SJCRH30 (cell line): ENCODE measurements at places on chromosomes 2 and 18. TPM values are rescaled to one million over a fixed set of nuclear protein-coding genes. Genes with fewer than 3 reads are reported as not detected.

DNA sequence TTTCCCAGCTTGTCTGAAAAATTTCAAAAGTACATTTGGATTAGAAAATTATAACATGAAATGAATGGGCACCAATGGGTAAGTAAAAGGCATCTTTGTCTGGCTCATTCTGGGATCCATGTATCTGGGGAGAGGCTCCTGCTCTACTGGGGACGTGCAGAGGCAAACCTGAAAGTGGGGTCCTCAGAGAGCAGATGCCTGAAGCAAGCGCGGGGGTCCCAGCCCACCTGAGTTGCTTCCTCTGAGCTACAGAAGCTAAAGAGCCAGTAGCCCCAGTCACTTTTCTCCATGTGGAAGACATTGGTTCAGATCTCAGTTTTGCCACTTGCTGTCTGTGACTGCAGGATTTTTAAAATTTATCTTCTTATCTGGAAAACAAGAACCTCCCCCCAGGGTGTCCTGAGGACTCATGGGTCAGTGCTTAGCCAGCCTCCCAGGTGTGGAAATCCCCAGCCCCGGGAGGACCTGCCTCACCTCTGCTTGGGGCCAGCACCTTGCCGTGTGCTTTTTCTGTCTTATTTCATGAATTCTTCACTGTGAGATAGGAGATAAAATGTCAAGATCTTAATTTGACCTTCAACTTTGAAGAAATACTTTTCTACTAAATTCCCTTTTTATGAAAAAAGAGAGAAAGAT lies 25.1 kb upstream of the ODC1 start:
- DNase-seq, result no peak

- DNase-seq, result no peak
These were observed 254.2 kb upstream of the SALL3 start for GRCh38 chr18:78725426-78725825.

LTBP1 gene
- total RNA-seq, result 62.0 and 63.1 TPM in 2 replicates

CD226 gene
- total RNA-seq, result 0.10 TPM in 1 of 2 replicates, not detected in the other

GRCh38 chr2:207416111-207416510 lies 113.7 kb upstream of the CREB1 start:
- no peak for DNase-seq

CTLA4 gene
- 0.10 TPM in 1 of 2 replicates, not detected in the other for total RNA-seq

- DNase-seq, result no peak
These were observed 150.7 kb upstream of the KLF7 start for GRCh38 chr2:207316484-207316883.

- DNase-seq, result no peak
These were observed 20.9 kb downstream of the NAPG start for GRCh38 chr18:10546557-10547300.

GRCh38 chr2:12728221-12728777 lies 11.6 kb downstream of the TRIB2 start:
- DNase-seq, result no peak

IL1F10 gene
- not detected in 2 replicates for total RNA-seq

BMP10 gene
- 0.08 TPM in 1 of 2 replicates, not detected in the other for total RNA-seq

DNA sequence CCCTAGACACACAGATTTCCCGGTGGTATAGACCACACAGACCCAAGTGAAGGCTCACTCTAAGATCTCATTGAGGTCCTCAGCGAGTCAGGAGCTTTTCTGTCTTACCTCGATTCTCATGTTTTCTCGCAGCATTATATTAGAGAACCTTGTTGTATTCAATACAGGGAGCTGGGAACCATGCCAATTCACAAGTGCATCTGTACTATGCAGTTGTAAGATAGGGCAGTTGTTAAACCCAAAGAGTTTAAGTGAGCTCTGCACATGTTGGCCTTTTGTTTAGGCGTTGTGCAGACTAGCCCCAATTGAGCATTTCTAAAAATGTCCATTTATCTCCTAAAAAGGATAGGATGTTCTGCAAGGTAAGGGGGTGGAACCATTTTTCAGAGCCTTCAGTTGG lies 59.6 kb downstream of the FEZ2 start:
- DNase-seq, result peak; percentile 52

RIT2 gene
- total RNA-seq, result not detected in 2 replicates

DNA sequence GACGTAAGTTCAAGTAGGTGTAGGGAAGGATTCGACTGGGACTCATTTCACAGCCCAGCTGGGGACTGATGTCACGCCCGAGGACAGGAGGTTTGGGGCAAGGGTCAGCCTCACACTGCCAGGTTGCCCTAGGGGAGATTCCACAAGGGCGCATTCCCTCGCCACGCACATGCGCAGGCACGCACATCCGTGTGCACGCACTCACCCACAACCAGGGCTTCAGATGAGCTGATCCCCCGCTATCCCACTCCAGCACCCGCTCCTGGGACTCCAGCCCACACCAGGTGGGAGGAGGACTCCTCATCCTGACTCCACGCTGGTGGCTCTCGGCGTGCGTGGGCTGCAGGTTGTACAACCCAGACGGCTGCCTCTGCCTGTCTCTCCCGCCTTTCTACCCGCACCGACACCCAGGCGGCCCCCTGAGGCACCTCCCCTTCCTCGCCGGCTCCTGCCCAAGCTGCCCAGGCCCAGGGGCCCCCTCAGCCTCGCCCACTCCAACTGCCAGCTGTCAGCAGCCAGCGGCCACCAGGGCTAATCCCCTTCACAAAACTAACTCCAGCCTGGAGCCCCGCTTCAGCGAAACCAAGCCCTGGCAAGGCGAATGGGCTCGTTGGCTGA lies 47.8 kb upstream of the FOSL2 start:
- DNase-seq, result peak; percentile 83

DNA sequence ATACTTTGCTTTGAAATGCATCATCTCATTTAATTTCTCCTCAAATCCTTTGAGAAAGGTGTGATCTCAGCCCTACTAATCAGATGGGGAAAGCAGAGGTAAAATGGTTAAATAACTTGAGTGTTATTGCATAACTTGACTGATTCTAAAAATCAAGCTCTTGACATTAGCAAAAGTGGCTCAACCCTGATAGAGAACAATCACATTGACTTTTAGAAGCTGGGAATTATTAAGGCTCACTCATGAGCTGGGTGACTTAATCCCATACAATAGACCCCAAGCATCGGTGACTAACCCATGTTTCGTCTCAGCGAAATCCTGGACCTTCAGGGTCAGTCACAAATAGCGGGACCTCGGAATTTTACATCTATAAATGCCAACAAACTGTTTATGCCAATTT lies 378.9 kb downstream of the NBAS start:
- DNase-seq, result no peak

- peak; percentile 95 for DNase-seq
These were observed 39.9 kb downstream of the STK17B start for GRCh38 chr2:196131384-196131937.

DNA sequence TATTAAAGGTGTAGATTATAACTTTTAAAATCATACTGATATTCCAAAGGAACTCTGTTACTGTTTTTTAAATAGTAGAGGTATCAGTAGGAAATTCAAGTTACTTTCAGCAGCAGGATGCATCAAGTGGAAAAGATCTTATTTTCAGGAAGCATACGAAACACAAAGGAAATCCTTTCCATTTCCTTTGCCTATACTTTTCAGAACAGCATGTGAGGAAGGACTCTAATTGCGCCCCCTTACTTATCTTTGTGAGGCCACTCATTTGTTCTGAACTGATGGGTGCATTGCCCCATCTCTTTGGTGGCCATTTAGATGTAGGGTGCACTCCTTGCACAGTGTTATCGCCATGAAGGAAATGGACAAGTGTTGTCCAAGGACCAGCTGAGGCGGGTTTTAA lies 145.3 kb downstream of the BABAM2 start:
- DNase-seq, result peak; percentile 41

MBP gene
- 0.20 TPM in 1 of 2 replicates, not detected in the other for total RNA-seq

NDUFB3 gene
- total RNA-seq, result 126 and 138 TPM in 2 replicates

DNA sequence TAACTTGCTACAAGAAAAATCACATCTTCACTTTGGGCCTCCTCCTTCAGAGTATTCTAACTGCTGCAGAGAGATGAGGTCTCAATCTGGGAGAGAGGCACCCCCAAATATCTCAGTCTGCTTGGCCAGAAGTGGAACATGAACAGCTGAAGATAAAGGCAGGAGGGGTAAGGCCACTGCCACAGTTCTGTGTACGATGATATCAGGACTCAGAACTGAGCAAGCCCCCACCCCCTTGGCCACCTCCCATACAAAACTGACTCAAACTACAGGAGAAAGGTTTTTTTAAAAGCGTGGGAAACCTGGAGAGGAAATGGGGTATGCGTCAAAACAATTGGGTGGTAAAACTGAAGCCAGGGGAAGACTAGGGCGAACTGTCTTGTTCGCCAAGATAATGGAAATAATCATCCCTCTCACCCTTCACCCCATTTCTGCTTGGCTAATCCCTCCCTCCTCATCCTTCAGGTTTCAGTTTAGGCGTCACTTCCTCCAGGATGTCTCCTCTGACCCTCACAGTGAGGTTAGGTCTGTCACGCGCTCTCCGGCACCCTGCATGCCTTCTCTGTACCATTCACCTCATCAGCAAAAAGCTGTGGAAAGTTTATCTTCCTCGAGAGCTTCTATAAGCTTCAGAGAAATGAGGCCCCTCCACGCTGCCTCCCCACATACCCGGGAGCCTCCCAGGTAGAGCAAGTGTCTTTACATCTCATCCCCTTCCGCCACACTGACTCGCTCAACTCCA lies 64.4 kb downstream of the SFXN5 start:
- no peak for DNase-seq

DNA sequence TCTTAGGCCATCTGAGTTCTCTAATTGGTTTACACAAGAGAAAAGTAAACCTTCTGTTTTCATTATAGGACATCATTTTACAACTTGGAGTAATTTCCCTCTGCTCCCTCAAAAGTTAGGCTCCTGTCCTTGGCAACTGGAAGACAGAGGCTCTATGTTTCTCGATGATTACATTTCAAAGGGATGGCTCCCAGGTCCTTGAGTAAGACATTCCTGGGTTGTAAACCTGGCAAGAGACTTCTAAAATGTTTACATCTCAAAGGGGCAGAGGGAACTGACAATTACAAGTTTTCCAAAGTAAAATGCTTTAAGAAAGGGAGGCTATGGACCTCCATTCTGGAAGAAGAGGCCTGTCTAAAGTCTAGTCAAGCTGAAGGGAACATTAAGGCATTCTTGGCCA lies 268.3 kb upstream of the REG3G start:
- no peak for DNase-seq

DNA sequence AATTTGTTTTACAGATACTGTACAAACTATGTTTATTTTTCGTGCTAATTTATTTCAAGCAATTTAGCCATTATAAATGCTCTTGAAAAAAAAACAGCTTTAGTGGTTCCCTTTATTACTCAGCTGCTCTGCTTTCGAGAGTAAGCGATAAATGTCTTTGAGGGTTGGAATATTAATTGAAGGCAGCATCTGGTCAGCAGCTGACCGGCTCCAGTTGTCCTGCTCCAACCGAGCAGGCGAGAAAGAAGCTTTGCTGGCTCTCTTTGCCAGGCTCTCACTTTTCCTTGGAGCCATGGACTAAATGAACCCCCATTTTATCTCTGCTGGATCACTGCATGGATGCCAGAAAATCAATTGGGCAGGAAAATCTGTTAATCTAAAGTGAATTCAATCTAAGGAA lies 147.4 kb downstream of the LNPK start:
- peak; percentile 83 for DNase-seq

DNA sequence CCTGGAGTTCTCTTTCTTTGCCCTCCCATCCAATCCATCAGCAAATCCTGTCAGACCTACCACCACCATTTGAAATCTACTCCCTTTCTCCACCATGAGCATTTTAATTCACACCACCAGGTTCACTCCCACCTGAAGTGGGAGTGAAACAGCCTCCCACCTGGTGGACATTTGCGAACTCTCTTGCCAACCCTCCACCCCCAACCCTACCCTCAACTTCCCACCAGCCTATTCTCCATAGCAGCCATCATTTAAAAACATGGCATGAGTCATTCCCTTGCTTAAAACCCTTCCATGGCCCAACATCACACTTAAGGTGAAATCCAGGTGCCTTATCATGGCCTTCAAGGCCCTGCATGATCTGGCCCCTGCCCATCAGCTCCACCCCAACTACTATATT lies 3.5 kb downstream of the RTKN start:
- DNase-seq, result no peak

DNA sequence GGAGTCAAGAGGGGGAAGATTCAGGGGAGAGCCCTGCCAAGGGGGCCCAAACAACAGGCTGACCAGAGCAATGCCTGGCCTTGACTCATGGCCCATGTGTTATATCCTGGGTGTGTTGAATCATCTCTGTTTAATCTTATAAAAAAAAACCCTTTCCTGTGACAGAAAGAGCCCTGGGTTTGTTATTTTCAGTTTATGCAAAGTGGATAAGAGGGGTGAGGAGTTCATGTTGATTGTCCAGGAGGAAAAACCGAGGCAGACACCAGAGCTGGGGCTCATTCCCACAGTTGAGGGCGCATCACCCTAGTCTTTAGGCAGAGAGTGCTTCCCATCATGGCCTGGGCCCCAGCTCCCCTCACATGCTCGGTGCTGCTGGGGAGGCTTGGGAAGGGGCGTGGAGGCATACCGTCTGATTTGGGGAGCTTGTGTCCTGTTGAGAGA lies 30.9 kb upstream of the IL37 start:
- DNase-seq, result no peak

GRCh38 chr18:14577971-14578370 lies 34.6 kb upstream of the POTEC start:
- DNase-seq, result no peak

DNA sequence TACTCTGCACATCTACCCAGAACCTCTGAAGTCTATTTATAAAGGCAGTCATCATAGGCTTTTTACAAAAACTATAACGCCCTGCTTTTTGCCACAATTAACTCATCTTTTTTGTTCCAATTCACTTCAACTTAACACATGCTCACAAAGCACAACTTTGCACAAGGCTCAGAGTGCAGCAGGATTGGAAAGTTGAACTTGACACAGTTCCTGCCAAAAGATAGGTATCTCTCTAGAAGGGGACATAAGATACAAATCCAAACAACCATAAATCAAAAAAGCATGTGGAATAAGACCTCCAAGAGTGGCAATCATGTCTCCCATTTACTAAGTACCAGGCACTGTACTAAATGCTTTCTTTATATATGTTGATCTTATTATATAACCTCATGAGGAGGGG lies 36.2 kb downstream of the RPL37A start:
- DNase-seq, result no peak

DHRS9 gene
- total RNA-seq, result not detected in 2 replicates

CAPN14 gene
- total RNA-seq, result not detected in 2 replicates

DNA sequence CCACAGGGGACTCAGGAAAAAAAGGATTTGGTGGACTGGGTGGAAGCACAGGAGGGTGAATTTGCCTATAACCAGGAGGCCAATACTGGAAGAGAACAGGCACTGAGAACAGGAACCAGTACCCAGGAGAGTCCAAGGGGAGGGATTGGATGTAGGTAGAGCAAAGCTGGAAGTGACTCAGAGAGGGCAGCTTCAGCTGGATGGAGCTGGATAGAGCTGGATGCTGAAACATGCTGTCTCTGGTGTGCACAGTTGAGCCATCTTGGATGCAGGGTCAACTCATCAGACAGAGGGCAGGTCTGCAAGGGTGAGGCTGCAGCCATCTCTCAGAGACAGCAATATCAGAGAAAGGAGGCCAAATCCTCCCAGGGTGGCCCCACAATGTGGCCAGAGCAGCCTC lies 134.0 kb downstream of the GALNT14 start:
- DNase-seq, result no peak

GRCh38 chr2:102736110-102736409 lies 25.8 kb upstream of the TMEM182 start:
- DNase-seq, result no peak
